Right renal cortex interstitium (tissue), 3 donors: ENCODE measurements at places on chromosomes 1 and 21. TPM values are rescaled to one million over a fixed set of nuclear protein-coding genes. Genes with fewer than 3 reads are reported as not detected.

DNA sequence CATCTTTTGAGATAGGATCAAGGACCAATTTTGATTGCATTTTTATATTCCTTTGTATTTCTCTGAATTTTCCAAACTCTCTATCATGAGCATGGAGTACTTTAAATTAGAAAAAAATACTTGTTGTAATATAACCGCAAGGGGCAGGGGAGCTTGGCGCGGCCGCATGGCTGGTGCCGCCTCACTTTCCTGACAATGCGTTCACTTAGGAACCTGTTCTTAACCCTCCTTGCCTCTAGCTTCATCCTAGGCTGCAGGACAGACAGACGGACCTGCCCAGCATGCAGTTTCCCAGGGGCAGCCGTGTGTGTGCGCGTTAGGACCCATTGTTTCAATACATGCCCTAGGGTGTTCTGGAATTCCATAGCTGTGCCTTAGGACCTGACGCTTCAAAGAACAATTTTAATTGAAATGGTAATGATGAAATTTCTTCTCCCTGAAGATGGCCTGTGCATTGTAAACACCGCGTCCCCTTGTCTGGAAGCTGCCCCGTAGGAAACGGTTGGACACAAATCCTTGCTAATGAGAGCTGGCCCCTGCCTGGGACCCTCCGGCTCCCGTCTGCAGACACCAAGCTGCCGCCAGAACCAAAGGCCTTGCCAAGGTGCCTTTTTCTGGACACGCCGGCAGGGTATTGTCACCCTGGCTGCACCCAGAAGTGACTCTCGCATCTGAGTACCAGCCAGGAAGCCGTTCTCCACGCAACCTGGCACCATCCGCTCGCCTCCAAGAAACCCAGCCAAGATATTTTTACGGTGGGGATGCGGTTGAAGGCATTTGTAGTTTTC is 466.4 kb downstream of the NPHP4 start:
- DNase-seq: no peak

DNA sequence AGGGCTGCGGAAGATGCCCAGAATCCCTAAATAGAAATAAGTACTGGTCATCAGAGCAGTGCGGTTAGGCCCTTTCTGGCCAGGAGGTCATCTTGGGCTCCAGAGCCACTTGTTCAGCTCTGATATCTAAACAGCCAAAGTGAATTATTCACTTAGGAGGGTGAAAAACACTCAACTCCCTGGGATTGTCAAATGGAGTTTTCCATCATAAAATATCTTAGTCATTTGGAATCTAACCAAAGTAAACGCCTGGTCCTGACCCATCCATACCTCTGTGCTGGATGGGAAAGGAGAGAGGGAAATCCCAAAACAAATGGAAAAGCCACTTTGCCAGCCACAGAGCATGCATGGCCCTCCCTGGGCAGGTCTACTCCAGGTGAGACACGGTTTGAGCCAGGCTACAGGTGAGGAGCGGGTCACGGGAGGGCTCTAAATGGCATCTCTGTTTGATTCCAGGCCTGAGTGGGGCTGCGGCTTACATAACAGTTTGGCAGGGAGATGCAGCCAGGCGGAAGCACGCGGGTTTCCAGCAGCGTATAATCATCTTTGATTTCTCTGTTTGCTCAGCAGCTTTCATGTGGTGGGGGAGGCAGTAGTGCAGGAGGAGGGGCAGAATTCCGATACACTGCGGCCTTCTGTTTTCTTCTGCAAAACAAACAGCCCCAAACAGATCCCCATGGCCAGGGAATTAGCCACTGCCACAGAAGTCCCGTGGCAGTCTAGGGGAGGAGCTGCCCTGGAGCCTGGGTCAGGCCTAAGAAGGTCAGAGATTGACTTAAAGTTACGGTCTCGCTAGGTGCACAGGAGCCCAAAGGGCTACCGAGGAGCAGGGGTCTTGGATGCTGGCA is 59.1 kb upstream of the ZNF648 start:
- no peak for DNase-seq

Gene PAPPA2
- polyA plus RNA-seq: 65.1 TPM

DNA sequence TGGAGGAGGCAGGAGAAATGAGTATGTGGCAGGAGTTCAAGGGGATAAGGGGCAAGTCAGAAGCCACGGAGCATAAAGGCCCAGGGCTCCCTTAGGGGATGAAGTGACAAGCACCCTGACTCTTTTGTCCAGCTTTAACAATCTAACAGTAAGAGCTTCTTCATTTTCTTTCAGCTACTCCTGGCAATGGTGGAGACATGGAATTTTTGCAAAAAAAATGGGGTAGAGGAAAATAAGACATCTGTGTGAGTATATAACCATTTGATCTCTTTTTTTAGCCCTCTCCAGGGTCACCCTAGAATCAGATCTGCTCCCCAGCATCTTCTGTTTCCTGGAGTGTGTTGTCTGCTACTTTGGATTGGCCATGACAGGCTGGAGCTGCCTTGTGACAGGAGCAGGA is 47.1 kb downstream of the ZNF697 start:
- no peak for DNase-seq

DNA sequence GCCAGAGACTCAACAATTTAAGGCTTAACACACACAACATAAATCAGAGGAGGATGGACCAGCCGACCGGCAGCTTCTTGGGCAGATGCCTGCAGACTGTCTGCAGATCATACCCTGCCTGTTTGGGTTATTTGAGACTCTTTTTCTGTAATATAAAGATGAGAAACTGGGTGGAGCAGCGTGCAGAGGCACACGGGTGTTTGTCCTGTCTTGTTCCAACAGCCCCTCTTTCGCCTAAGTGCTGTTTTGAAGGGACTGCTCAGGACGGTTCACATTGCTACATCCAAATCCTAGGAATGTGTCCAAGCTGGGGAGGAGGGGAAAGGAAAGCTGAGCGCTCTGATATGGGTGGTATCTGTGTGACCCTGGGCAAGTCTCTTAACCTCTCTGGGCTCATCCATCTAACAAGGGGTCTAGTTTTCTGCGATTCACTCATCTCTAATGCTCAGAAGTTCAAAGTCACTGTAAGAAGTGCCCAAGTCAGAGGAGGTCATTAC is 149.9 kb downstream of the CLIC6 start:
- no peak for DNase-seq
